ELF-1 (cell line): ENCODE measurements at places on chromosomes 11 and 22.
A peak's percentile ranks its signal among the peaks of the same experiment; 100 is the strongest.

DNA sequence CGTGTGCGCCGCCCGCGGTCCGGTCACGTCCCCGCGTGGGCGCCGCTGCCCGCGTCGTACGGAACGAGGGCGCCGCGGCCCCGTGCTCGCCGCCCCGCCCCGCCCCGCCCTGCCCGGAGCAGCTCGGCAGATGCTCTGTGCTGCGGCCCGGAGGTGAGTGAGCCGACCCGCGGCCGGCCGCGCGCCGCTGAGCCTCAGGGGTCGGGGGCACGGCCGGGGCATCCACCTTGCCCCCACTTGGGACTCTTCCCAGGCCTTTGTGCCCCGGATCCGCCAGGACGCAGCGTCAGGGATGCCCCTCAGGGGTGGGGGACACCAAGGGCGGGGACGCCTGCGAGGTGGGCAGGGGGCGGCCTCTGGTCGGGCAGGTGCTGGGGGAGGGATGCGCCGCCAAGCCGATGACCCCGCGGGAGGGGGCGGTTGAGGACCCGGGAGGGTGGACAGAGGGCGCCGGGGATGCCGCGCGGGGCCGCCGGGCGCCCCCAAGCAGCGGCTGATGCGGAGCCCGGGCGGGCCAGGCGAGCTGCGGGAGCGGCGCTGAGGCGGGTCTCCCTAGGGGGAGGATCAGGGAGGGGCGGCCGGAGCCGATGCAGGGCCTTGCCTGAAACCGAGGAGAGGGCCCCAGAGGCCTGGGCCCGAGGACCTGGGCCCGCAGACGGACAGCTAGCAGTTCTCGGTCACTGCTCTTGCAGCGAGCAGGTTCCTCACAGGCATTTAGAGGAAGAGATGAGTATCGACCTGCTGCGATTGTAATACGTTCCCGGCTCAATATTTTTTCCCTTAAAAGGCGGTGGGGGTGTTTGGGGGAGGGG, at the start of gene GNAZ:
Gene GNAZ (plus strand): TSS at position 102 of the 812 bp plus-strand sequence. CDS start 25,177 bp downstream, outside the sequence.
- peak; percentile 25 for DNase-seq

GRCh38 chr11:134468796-134469195, 56.8 kb upstream of the B3GAT1 start:
- DNase-seq, result peak; percentile 37

DNA sequence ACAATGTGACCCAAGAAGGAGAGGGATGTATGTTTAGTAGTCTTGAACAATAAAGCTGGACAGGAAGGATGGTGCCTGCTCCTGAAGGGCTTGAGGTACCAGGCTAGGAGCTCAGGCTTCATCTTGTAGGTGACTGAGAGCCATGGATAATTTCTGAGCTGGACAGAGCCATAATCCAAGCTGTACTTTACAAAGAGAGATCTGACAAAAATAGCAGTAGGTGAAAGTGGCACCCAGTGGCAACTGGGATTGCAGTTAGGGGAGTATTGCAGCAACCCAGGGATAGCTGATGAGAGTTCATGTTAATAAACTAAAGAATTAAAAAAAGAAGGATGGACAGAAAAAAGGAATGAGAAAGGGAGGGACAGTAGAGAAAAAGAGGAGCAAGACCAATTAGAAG, 7.4 kb downstream of the XRRA1 start:
- no peak for DNase-seq

GRCh38 chr22:47066616-47066905, 304.1 kb downstream of the TBC1D22A start:
- DNase-seq, result no peak

GRCh38 chr22:47154621-47155081, 392.2 kb downstream of the TBC1D22A start:
- no peak for DNase-seq

DNA sequence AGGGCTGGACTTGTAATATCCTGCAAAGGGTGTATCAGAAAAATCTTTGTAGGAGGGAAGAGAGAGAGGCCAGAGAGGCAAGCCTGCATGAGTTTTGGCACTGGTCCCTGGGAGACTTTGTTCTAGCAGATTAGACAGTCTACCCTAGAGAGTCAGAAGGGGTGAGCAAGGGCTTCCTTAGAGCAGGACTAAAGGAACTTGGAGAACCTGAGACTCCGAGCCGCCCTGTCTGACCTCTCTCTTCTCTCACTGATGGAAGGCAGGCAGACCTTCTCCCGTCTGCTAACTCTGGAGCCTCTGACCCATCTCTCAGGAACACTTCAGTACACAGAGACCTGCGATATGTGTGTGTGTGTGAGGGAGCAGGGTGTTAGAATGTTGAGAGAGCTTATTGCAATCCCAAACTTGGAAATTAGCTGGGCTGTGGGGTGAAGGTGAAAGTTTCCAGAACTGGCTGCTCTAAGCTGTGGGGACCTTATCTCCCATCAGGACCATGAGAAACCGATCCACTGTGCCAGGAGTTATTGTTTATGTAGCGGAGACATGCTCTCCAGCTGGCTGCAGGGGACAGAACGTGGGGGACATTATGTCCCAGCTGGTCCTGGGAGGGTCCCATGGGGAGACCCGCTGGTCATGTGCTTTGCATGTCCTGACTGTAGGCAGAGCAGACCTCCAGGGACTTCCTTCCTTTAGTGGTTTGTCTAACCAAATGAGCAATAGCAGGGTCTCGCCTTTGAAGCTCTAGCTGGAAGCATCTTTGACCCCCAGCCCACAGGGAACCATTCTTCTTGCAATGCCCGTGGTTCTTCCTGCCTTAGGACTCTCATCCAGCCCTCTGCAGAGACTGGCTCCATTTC, 51.1 kb downstream of the TIMP3 start:
- no peak for DNase-seq
